ENCODE measurements at places on chromosomes 5 and 9. TPM values are rescaled to one million over a fixed set of nuclear protein-coding genes. Genes with fewer than 3 reads are reported as not detected.

DNA sequence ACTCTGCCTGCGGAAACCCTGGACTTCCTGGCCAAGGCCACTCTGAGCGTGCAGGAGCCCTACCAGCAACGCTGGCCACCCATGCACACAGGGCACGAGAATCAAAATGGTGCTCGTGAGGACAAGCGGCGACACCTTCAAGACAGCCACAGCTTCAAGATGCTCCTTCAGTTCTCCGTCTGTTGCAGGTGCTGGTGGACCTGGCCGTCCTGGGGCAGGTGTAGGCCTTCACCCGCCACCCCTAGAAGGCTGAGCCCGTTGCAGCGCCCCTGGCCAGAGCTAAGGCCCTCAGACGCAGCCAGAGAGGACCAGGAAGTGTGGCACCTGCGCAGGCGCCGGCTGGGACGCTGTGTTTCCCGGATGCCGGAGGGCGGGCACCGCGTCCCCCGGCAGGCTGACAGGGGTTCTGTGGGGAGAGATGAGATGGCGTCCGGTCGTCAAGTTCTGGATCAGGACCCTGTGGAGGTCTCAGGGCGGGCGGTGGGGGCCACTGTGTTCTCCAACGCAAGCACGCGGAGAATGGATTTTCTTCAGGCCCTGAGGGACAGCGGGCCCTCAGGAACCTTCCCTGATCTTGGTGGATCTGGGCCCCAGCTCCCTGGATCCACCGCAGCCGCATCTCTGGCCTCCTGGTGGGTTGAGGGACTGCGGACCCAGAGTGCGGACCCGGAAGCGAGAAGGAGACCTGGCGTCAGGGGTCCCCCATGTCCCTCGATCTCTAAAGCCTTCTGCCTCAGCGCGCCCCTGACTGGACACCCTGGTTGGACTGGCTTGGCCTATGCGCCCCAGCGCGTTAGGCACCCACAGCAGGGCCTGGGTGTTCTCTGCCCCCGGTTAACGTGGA lies 1770.8 kb upstream of the CDH9 start:
- no peak overlapping the region for H3K4me3 ChIP-seq
- no peaks in the 10 kb centered on the region for H3K27me3 ChIP-seq
- no peaks in the 10 kb centered on the region for H3K4me1 ChIP-seq
- DNase-seq = no peak
- no peaks in the 10 kb centered on the region for H3K36me3 ChIP-seq

DNA sequence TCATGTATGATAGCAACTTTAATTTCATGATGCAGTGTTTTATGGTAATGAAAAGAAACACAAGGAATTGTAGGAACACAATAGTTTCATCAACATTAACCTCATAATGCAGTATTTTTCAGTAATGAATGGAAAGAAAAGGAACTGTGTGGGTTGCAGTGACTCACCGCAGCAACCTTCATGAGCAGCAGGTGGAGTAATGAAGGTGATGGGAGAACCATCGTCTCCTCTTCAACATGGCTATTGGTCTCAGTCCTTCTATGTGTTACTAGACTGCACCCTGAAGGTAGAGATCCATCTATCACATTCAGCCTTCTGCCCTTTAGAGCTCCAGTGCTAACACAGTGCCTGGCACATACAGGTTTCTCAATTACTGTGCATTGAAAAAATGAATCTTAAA lies 58.0 kb downstream of the TMEM215 start:
- H3K36me3 ChIP-seq = no peaks in the 10 kb centered on the region
- H3K27me3 ChIP-seq = peaks cover 4% of the 10 kb centered on the region
- no peaks in the 10 kb centered on the region for H3K4me1 ChIP-seq
- no peak overlapping the region for H3K4me3 ChIP-seq
- no peak overlapping the region for H3K27ac ChIP-seq

DNA sequence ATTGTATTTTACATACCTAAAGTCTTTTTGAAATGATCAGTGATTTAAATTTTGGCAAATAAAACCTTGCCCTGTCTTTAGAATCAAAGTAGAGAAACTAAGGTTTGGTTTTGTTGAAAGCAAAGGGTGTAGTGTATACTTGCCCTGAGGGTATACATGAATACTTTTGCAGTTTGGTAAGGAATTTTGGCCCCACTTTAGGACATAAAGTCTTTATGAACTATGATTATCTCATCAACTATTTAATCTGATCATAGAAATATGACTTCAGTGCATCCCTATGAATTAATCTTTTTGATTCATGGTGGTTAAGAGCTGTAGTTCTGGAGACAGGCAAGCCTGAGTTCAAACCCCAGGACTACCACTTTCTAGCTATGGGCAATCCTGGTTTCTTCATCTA lies 17.7 kb downstream of the RAD1 start:
- peaks cover 4% of the 10 kb centered on the region for H3K36me3 ChIP-seq
- no peaks in the 10 kb centered on the region for H3K4me1 ChIP-seq
- H3K4me3 ChIP-seq = no peak overlapping the region
- H3K27ac ChIP-seq = no peak overlapping the region
- no peaks in the 10 kb centered on the region for H3K27me3 ChIP-seq

DNA sequence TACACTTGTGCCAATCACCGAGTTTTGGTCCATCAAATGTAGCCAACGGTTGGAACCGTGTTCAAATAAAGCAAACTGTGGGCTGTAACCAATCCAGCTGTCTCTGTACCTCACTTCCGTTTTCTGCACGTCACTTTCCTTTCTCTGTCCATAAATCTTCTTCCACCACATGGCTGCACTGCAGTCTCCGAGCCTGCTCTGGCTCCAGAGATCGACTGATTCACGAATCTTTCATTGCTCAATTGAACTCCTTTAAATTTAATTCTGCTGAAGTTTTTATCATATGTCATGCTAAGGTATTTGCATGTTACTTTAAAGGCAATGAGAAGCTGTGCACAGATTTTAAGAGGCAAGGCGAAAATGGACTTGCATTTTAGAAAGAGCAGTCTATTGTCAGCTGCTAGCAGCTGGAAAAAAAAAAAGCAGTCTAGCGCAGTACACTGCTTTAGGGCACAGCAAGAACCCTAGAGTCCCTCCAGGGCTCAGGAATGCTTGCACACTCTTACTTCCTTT lies 13.2 kb downstream of the TTC39B start:
- H3K4me3 ChIP-seq = peak overlapping the region; percentile 11
- no peak for DNase-seq
- H3K4me1 ChIP-seq = peaks cover 69% of the 10 kb centered on the region
- H3K27me3 ChIP-seq = no peaks in the 10 kb centered on the region

- no peak overlapping the region for H3K27ac ChIP-seq
- no peaks in the 10 kb centered on the region for H3K27me3 ChIP-seq
- peaks cover 19% of the 10 kb centered on the region for H3K36me3 ChIP-seq
- no peak overlapping the region for H3K4me3 ChIP-seq
Measured at GRCh38 chr9:21322911-21323461, 12.2 kb downstream of the KLHL9 start.

The HTR4 gene
- total RNA-seq = not detected
